ENCODE measurements at places on chromosomes 7 and 10. TPM values are rescaled to one million over a fixed set of nuclear protein-coding genes. Genes with fewer than 3 reads are reported as not detected.

Gene DCLRE1A
- 9.3 TPM for total RNA-seq

Gene NKX2-3
- total RNA-seq: 0.07 TPM

Gene CACNA2D1
- 61.4 TPM for total RNA-seq

Gene NUTM2A
- 0.07 TPM for total RNA-seq

Gene AKR1C4
- not detected for total RNA-seq

Gene CPA4
- 0.59 TPM for total RNA-seq

Measured in pulmonary artery endothelial cell (primary cell).